ENCODE measurements at places on chromosomes 6 and 20. TPM values are rescaled to one million over a fixed set of nuclear protein-coding genes. Genes with fewer than 3 reads are reported as not detected.

DNA sequence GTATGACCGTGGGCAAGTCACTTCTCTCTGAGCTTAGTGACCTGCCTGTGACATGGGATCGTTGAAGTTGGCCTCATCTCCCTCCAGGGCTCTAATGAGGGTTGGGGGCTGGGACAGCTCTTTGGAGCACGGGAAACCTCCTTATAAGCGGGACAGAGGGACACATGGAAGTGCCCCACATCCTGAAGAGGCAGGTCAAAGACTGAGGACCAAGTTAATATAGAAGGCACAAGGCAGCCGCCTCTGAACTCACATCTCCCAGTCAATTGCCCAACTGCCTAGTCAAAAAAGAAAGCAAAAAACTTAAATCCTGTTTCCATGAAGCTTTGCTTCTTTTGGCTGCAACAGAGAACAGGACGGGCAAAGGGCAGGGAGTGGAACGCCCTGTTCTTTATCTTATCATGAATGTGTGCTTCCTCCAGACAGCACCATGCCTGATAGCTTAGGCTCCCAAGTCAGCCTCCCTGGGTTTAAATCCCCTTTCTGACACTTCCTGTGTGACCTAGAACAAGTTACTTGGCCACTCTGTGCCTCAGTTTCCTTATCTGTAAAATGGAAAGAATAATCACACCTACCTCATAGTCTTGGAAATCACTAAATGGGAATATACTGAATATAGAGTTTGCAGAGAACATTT is 27.1 kb downstream of the LBP start:
- DNase-seq = no peak

DNA sequence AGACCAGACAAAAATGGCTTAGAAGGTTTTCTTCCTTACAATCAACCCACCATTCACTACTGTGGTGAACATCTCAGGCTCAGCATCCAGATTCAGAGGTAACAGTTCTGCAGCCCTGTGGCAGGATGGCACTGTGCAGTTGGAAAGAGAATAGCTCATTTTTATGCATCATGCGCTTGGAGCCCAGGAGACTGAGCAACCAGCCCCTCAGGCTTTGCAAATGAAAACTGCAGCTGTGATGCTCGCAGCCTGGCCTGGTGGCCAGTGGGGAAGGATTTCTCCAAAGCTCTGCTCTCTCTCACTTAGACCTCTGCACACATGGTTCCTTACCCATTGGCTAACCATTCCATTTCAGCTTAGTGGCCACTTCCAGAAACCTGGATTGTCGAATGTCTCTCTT is 45.8 kb downstream of the GABRR2 start:
- DNase-seq = no peak

DNA sequence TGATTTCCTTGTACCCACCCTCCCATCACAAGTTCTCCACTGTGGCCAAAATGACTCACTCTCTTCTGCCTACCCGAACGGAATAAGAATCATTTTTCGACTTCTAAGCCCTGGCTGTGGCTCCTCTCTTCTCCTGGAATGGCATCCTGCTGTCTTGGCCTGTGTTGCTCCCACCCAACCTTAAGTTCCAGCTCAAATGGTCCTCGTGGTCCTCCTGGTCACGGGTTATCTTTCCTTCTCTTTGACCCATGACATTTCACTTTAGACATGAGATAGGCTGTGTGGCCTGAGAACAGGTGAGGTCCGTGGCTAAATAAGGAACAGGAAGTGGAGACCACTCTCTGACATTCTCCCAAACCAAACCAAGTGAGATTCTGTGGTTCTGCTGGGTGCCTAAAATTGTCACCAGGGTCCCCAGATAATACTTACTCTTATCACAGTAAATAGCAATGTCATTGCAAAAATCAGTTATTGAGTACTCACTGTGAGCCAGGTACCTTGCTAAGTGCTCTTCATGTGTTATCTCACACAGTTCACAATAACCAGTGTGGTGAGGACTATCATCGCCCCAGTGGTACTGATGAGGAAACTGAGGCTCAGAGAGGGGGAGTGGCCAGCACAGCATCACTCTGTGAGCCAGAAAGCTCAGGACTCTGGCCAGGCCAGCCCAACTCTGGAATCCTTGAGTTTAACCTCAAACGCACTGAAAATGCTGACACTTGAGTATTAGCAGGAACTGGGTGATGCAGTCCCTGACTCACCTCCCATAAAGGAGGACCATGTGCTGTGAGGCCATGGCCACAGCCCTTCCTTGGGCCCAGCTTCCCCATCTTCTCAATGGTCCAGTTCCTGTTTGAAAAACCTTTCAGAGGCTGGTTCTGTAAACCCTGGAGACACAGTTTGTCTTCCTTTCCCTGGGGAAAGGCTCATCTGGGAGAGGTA is 74.8 kb upstream of the SIRPA start:
- no peak for DNase-seq

GRCh38 chr20:17741220-17741619 is 41.5 kb downstream of the BANF2 start:
- no peak for DNase-seq

DNA sequence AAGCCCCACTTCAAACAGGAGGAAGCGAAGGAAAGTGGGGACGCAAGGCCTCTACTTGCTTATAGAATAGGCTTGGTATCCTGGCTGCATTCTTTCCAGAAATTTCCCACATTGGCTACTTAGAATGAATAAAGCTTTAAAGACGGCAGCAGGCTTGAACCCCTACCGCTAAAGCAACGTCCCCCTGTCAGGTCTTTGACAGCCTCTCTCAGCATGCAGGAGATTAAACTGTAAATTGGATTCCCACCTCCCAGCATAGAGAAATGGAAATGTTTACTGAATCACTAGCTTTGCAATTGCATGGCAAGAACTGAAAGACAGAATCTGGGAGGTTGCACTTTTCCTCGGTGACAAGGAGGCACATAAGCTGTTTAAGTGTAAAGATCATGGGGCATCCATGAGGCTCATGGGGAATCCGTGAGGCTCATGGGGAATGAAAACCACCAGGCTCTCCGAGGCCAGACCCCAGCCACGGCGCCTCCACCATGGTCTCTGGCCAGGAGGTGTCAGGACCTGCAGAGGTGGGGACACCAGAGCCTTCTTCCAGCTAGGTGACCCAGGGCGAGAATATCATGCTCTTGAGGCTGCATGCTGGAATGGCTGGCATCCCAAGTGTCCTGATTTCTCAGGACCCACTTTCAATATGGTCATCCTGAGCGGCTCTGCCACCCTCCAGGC is 10.3 kb downstream of the LEMD2 start:
- no peak for DNase-seq

DNA sequence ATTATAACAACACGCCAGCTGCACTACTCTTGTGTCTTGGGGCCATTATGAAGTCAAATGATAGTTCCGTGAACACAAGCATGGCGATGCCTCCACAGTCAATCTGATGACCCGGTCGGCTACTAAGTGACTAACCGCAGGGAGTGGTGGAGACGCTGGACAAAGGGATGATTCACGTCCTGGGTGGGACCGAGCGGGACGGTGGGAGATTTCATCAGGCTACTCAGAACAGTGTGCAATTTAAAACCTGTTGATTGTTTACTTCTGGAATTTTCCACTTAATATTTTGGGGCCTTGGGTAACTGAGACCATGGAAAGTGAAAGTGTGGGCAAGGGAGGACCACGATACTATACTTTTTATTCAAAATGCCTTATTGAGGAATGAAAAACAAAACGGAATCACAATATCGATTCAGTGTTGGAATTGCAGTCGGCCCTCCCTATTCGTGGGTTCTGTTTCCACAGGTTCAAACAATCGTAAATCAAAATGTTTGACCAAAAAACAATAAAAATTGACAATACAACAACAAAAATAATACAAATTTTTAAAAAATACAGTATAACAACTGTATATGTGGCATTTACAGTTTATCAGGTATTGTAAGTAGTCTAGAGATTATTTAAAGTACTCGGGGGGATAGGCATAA is 66.5 kb downstream of the MYLK4 start:
- DNase-seq = no peak

DNA sequence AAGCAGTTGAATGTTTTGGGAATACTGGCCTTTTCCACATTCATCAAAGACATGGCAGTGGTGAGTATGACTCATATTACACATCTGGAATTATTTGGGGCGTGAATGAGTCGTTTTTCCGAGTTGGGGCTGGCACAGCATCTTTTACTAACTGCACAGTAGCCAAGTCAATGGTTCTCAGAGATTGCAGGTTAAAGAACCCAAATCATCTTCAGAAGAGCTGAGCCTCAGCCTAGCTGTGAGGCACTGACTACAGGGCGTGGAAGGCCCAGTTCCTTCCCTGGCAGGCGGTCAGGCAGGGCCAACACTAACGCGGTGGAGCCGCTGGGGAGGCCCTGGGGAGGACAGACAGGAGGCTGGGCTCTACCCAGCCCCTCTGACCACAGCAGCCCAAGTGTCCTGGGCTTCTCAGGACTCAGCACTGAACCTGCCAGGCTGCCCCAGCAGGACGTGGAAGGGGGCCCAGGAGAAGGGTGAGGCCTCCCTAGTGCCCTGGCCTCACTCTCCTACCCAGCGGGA is 20.1 kb upstream of the HELZ2 start:
- no peak for DNase-seq

DNA sequence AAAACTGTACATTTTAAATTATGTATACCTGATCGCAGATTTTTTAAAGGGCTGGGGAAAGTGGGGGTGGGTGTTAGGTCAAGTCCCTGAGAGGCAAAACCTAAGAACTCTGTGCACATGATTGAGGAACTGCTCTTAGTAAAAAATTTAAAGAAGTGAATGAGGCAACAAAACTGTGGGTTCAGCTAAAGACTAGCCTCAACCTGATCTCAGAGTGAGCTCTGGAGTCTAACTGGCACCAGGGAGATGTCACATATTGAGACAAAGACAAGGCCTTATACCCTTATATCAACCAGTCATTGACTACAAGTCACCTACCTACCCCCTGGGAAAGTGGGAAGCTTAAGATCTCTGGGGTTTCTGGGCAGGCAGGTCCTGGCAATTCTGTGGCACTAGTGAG is 27.4 kb upstream of the RUNX2 start:
- no peak for DNase-seq

C6orf89 gene
- 22.2 TPM for total RNA-seq

PIM1 gene
- 125 TPM for total RNA-seq

KHDC1L gene
- not detected for total RNA-seq

Measured in CD8-positive, alpha-beta T cell (primary cell).